ENCODE measurements at places on chromosomes 12 and 14.

GRCh38 chr14:20657216-20658211 lies 16.0 kb upstream of the OR6S1 start:
- peak; percentile 31 for DNase-seq

DNA sequence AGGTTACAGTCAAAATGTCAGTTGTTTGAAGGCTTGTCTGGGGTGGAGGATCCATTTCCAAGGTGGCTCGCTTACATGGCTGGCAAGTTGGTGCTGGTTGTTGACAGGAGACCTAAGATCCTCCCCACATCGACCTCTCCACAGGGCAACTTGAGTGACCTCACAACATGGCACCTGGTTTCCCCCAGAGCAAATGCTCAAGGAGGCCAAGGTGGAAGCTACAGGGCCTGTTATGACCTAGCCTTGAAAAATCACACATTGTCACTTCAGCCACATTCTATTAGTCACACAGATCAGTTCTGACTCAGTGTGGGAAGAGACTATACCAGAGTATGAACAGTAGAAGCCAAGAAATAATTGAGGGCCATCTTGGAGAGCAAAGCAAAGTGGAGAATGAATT lies 11.3 kb upstream of the GNG2 start:
- DNase-seq = peak; percentile 75

GRCh38 chr14:80446356-80446755 lies 235.1 kb upstream of the DIO2 start:
- DNase-seq = no peak

DNA sequence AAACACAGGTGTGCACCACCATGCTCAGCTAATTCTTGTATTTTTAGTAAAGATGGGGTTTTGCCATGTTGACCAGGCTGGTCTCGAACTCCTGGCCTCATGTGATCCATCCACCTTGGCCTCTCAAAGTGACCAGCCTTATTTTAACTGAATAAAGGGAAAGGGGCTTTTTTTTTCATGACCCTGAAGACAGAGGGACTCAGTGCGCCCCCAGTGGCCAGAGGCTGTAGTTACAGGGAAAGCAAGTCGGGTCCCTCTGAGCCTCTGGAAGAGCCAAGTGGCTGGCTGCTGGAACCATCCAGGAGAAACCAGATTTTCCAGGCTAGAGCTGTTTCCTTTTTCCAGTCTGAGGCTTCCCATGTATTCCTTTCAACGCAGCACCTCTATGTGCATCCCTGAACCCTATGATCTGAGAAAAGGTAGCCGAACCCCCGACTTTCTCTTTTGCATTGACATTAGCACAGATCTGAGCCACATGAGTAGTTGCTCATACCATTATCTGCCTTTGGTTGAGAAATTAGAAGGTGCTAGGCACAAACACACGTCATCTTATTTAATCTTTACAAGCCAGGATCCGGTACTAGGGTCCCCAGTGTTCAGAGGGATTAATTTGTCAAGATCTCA lies 342.7 kb downstream of the CACNA1C start:
- DNase-seq = peak; percentile 24

DNA sequence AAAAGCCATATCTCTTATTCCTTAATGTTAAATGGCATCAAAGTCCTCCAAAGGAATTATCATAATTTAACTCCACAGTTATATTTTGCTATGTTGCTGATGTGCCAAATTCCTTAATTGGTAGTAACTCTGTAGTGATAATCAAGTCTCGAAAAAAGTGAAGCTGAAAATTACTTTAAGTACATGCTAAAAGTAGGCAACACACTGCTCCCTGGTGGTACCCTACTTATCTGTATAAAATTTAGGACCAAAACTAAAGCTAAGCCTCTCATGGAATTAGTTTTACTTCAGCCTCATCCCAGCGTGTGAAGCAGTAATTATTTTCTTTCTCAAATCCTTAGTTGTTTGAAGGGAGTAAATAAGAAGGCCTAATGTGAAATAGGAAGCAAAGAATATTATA lies 132.8 kb downstream of the TTLL5 start:
- DNase-seq = no peak

DNA sequence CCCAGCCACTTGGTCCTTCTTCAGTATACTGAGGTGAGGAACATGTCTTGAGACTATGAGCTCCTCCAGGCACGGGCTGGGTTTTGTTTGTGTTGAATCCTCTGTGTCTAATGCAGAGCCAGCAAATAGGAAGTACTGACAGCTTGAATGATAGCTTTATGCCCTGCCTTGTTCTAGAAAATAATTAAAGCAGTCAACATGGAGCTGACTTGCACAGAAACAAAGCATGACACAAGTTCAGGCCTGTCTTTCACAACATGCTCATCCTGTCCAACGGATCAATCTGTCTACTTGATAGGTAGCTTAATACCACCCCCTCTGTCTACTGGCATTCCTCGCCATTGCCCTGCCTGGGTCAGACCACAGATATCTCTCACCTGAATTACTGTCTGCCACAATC lies 140.9 kb downstream of the ESRRB start:
- DNase-seq = no peak

GRCh38 chr12:78540606-78541336 lies 323.8 kb upstream of the SYT1 start:
- no peak for DNase-seq
